NCI-H187 (cell line): ENCODE measurements at places on chromosomes 7 and 10.

DNA sequence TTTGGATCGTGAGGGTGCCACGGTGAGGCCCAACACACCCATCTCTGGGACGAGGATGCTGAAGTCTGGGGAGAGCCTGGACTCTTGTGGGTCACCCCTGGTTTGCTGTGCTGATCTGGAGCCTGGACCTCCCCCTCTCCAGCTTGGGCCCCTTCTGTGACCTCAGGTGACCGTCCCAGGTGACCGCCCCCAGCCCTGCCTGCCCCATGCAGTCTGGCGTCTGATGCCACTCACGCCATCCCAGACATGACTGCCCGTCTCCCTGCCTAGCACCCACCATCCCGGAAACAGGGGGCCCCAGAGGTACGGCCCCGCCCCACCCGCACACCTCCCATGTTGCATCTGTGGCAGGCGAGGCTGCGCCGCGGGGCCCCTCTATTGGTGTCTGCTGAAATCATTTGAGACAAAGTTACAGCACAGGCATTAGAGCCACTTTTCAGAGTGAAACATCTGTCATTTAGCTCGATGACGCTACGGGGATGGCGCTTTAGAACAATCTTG lies 21.1 kb downstream of the UNCX start:
- no peak for DNase-seq

DNA sequence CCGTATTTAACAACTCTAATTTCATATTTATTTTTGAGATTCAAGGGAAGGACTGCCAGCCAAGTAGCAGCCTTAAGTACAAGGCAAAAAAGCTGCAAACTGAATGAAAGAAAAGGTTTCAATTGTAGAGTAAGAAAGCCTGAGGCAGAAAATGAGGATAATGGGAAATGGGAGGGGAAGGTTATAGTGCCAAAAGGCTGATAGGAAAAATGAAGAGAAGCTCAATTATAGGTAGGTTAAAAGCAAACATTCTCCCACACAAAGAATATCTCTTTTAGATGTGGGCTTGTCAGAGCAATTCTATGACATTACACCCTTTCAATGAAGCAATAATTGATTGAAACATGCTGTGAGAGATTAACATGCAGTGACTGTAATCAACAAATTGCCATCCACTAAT lies 175.3 kb downstream of the RAPGEF5 start:
- no peak for DNase-seq

GRCh38 chr10:17586821-17587234 lies 30.3 kb downstream of the HACD1 start:
- no peak for DNase-seq

- DNase-seq, result no peak
These were observed 6.3 kb downstream of the MTPN start for GRCh38 chr7:135970682-135971365.

- no peak for DNase-seq
These were observed 407.4 kb downstream of the GRID1 start for GRCh38 chr10:85959239-85959638.

GRCh38 chr7:26190417-26190869 lies 10.1 kb downstream of the HNRNPA2B1 start:
- no peak for DNase-seq

DNA sequence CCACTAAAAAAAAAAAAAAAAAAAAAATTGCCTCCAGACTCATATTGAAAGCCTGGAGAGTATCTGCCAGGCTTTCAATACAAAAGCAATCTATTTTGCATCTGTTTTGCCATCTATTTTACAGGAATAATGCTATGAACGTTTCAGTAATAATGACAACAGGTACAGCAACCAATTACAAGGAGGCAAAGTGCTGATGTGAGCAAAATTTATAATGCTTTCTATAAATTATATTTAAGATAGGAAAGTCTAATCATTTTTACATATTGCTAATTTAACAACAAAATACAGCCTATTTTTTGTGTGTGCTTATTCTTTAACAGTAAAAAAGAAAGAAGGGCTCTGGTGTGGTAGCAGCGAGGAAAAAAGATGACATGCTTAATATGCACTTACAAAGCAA lies 10.0 kb downstream of the WDR91 start:
- DNase-seq, result no peak

DNA sequence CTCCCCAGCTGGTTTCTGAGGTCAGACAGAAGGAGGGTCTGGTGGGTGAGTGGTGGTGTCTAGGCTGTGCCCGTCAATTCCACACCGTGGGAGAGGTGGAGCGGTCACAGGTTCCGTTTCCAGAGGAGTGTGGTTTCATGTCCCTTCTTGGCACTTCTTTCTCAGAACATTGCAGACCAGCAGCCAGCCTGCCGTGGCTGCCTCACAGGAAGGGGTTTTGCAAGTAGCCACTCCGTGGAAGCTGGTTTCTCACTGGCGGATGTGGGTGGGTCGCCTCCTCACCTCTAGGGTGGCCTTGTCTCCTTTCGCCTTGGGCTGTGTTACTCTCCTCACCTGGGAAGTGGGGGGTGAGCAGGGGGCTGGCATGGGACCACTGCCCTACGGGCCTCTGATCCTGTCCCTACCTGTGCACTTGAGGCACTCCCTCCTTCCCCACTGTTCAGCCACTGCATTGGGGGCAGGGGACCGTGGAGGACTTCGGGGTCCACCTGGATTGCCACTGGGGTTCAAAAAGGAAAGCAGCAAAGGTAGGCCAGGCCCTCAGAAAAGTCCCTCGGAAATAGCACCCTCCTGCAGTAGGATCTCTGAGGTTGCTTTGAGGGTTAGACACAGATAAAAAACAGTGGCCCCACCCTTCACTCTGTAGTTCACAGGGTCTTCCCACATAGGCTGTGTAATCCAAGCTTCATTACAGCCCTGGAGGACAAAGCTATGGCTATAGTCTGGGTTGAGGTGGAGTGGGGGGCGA lies 33.9 kb downstream of the TSPAN14 start:
- no peak for DNase-seq

GRCh38 chr7:96784597-96784996 lies 75.0 kb upstream of the SEM1 start:
- no peak for DNase-seq

DNA sequence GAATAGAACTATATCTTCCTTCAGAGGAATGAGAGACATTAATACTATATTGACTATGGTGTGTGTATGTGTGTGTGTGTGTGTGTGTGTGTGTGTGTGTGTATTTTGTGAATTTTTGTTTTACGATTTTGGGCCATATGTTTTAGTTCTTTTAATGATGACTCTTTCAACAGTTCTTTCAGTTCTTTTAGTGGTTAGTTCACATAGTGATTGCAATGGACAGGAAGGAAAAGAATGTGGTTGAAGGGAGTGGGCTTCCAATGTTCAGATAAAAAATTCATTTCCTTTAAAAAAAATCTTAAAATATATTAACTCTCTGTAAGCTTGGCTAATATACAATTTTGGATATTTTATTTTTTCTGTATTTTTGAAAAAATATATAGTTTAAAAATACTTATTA lies 315.7 kb upstream of the DGKB start:
- no peak for DNase-seq

- no peak for DNase-seq
These were observed 180.4 kb downstream of the ADAM12 start for GRCh38 chr10:126207851-126208250.

DNA sequence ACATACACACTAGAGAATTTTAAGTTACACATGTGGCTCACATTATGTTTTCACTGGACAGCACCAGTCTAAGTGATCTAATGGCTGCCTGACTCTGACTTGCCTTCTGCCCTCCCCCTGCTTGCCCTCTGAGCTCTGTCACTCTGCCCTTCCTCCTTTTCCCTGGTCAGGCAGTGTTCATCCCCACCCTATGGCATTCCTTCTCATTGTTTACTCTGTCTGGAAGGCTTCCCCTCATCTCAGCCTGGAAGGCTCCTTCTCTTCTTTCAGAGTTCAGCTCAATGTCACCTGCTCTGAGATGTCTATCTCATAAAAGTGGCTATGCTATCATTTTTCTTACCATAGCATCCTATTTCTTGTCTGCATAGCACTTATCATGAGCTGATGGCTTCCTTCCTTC lies 305.7 kb downstream of the BMPER start:
- DNase-seq, result no peak

GRCh38 chr7:116395141-116395791 lies 104.3 kb upstream of the CAV2 start:
- DNase-seq, result no peak

- DNase-seq, result no peak
These were observed 221.5 kb upstream of the AOAH start for GRCh38 chr7:36945612-36946400.

DNA sequence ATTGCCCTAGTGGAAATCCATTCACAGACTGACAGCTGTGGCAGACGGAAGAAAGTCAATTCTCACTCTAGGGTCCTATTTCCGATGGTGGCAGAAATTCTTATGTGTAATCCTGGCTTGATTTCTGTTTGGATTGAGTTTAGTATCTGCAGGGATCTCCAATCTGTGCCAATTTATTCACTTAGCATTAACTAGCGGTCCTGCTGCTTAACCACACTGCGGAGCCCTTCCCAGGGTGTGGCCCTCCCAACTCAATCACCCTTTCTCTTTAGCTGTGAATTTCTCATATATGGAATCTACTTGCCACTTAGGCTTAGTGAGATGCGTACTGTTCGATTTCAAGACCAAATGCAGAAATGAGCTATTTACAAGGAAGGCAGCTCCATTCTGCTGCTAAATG lies 215.7 kb downstream of the SFMBT2 start:
- no peak for DNase-seq

GRCh38 chr7:140990193-140990962 lies 24.4 kb downstream of the MRPS33 start:
- no peak for DNase-seq

DNA sequence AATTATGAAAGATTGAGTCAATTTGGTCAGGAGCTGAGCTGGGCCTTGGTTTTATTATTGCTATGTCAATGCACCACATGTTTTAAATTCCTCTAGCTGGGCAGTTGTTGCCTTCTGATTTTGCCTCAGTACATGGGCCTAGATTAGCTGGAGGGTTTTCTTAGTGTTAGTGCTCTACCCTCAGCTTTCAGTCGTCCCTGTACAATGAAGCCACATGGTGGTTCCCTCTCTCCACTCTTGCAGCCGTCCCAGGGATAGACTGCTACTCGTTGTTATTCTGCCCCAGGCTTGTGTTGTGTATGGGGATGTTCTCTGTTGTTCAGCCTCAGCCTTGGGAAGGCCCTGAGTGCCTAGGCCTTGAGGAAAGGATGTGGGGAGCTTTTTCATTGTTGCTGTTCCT lies 37.0 kb downstream of the NHLRC2 start:
- DNase-seq, result no peak

DNA sequence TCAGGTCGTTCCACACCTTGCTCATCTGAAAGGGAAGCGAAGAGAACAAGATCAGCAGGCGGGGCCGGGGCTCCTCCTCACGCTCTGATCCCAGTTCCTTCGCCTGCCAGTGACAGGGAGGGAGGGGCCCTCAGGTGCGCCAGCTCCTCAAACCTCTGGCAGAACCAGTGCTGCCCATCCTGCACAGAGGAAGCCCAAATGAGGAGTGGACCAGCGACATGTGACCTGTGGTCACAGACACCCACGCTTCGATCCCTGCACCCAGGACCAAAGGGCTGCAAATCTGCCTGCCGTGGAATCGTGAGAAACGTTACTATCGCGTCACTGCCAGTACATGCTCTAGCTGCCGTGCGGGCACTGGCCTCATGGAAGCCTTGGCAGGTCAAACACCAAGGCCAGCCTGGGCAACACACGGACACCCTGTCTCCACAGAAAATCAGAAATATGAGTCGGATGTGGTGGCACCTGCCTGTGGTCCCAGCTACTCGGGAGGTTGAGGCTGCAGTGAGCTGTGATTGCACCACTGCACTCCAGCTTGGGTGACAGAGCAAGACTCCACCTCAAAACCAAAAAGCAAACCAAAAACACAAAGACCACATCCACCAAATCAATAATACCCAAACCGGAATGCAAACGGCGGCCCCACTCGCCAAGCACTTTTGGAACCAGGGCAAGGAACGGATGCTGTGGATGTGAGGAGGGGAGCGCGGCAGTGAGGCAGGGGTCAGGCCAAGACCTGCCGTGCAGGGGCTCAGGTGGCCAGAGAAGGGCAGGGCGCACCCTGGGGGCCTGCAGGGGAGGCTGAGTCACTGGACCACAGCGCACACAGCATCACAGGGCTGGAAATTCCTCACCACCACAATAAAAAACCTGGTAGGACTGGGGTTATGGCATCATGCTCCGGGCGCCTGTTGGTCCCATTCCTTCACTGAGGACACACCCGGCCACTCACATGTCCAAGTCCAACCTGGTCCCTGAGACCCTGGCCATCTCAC lies 13.4 kb downstream of the NUDT1 start:
- DNase-seq, result no peak

GRCh38 chr10:77533146-77533886 lies 104.3 kb downstream of the KCNMA1 start:
- no peak for DNase-seq

GRCh38 chr7:118877187-118877586 lies 652.7 kb downstream of the ANKRD7 start:
- DNase-seq, result no peak

DNA sequence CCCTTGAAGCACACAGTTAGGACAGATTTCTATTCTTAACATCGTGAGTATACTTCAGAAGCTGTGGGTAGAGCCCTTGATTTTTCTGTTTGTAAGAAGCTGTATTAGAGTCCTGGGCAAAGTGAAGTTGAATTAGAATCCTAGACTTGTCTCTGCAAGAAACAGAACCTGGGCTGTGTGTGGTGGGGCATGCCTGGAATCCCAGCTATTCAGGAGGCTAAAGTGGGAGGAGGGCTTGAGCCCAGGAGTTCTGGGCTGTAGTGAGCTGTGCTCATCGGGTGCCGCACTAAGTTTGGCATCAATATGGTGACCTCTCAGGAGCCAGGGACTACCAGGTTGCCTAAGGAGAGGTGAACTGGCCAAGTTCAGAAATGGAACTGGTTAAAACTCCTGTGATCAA lies 183.4 kb downstream of the GNAI1 start:
- DNase-seq, result no peak
